ENCODE measurements at places on chromosomes 3 and 15. TPM values are rescaled to one million over a fixed set of nuclear protein-coding genes. Genes with fewer than 3 reads are reported as not detected.
A peak's percentile ranks its signal among the peaks of the same experiment; 100 is the strongest.

- DNase-seq = no peak
These were observed 34.1 kb downstream of the NGLY1 start for GRCh38 chr3:25749031-25749581.

PIAS1 gene
- 103 TPM for total RNA-seq

SLC28A1 gene
- not detected for total RNA-seq

DNA sequence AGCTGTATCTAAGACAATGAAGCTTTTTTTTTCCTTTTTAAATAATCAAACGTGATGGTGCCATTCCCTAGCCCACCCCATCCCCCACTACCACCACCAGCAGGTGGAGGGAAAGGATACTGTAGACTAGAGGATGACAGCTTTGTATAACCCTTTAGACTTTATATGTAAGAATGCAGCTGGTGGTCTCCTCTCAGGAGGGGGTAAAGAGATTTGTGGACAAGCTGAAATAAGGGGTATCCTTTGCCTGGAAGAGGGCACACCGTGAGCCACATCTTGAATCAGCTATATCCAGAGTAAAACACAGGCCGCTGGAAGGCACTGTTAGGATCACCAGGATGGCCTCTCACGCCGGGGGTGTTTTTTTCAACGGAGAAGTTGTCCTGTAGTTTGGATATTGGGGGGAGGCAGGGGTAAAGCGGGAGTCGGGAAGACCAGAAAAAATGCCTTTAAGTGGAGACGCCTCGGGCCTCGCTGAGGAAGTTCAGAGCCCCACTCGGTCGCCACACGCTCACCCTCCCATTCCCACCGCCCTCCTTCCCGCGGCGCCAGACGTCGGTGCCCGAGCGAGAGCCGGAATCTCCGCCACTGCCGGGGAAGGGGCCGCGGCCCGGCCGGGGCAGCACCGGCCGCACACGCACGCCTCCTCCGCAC, 986 bp downstream of the KPNA4 start:
- peak; percentile 21 for DNase-seq

DNA sequence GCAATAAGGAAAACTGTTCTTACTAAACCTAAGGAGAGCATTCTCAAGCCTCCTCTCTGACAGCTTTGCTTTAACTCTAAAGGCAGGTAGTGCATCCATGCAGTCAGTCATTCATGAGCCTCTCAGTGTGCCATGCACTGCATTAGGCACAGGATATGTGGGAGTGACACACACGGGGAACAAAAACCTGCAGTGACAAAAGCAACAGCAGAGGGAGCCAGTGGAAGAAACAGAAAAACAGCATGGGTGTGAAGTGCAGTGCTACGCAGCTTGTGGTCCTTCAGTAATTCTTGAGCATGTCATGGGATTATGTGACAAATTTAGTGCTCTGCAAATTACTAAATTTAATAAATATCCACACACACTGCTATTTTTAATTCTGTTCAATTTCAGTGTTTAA, 230.7 kb downstream of the BBX start:
- no peak for DNase-seq

- DNase-seq = no peak
These were observed 187.9 kb downstream of the OPA1 start for GRCh38 chr3:193780810-193781478.

GRCh38 chr15:81473946-81474345, 99.9 kb upstream of the TMC3 start:
- DNase-seq = no peak

PLA1A gene
- not detected for total RNA-seq
